Stimulated activated CD8-positive, alpha-beta memory T cell treated with anti-CD3 and anti-CD28 coated beads, Interleukin-7, amount 100 ng/mL, for 1 hour (primary cell): ENCODE measurements at places on chromosomes 3 and 15.

GRCh38 chr3:19506171-19506570, 357.9 kb downstream of the KCNH8 start:
- no peak for DNase-seq

DNA sequence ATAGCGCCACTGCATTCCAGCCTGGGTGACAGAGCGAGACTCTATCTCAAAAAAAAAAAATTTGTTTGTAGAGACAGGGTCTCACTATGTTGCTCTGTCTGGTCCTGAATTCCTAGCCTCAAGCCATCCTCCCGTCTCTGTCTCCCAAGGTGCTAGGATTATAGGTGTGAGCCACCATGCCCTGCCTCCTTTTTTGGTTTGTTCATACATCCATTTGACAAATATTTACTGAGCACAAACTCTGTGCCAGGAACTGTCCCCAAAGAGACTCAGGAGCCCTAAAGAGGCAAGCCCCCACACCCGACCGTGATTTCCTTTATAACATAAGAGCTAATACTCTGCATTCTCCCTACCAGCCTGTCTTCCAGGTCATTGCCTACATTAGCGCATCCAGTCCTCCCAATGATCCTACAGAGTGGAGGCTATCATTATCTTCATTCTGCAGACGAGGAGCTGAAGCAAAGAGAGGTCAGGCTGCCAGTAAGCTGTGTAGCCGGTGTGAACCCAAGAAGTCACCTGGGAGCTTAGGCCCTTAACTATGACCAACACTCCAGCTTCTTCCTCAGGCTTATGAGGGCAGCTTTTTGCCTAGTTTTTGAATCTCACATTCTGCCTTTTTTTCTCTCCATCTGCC, 6.3 kb upstream of the PXK start:
- DNase-seq: no peak

DNA sequence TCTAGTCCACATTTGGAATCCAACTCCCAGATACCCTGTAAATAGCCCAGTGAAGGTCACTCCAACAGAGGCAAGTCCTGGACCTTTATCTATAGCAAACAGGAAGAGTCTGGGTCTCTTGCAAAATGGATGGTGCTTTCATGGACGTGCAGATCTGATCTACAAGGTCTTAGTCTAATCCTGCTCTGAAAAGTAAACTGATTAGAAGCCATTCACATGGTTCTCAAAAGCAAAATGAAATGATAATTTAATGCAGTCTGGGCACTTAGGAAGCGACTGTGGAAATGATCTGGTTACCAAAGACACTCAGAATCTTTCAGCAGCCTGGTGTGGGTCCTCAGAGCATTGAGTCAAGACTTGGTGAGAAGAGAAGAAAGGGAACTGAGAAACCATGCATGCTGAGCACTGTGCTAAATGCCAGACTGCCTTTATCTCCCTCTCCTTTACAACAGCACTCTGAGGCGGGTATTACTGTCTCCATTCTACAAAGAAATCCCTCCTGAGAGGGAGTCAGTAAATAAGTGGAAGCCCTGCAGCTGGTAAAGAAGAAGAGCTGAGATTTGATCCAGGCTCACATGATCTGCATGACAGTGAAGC, 29.0 kb downstream of the AQP9 start:
- no peak for DNase-seq

DNA sequence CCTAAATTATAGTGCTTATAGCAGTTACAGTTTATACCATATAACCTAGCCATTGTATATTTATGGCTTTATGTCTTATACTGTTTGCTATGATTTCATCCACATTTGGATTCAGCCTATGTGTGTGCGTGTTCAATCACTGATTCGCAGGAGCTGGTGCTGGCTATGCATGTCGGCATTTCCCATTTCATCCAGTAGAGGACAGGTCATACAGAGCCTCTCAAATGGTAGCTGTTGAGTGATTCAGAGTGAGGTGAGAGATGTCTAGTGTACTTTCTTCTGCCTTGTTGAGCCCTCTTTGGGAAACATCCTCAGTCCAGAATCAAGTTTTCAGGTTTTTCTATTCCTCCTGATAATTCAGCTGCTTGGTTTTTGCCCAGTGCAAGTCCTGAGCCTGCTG, 76.1 kb downstream of the FRMD4B start:
- DNase-seq: no peak

DNA sequence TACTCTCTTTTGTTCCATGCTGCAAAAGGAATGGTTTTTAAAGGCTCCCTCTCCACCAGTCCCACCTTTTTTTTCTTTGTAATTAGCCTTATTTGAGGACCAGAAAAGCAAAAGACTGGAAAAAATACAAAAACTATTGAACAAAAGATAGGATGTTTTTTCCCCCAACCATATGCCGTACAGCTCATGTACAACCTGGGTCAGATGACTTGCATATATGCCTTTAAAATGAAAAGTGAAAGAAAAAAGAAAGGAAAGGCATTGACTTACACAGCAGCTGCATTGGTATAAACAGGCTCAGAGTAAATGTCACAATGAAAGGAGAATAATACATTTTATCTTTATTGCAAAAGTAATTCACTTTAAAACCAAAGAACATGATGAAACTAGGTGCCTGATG, 69.5 kb upstream of the CMC1 start:
- no peak for DNase-seq

DNA sequence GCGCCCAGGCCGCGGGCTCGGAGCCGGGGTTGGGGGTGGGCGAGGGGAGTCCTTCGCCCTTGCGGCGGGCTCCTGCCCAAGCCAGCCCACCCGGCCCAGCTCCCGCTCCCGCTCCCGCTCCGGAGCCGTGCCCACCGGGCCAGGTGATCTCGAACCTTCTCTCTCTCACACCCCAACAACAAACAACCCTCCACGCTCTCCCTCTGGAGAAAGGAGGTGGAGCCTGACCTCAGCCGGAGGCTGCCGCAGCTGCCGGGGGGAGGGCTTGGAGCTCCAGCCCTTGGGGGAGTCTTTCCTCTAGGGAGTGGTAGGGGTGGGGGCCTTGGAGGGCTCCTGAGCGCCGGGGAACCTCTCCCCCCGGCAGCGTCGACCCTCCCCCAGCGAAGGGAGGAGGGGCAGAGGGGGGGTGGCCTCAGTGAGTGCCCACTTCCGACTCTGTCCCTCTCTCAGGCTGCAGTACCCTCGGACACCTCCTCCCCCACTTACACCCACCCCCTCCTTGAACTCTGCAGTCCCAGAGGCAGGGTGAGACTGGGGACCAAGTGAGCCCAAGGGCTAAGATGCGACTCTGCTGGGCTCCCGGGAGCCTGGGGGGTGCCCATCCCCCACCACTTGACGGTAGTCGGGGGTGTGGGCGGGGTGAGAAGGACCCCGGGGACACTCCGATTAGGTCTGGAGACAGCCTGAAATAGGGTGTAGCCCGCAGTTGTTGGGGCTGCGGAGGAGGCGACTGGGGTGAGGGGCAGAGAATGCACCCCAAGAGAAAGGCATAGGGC, 4.4 kb upstream of the BAHD1 start:
- DNase-seq: no peak

- no peak for DNase-seq
Measured at GRCh38 chr3:105322570-105323273, 44.0 kb upstream of the ALCAM start.

GRCh38 chr3:25902586-25902985, 112.7 kb downstream of the OXSM start:
- DNase-seq: no peak

DNA sequence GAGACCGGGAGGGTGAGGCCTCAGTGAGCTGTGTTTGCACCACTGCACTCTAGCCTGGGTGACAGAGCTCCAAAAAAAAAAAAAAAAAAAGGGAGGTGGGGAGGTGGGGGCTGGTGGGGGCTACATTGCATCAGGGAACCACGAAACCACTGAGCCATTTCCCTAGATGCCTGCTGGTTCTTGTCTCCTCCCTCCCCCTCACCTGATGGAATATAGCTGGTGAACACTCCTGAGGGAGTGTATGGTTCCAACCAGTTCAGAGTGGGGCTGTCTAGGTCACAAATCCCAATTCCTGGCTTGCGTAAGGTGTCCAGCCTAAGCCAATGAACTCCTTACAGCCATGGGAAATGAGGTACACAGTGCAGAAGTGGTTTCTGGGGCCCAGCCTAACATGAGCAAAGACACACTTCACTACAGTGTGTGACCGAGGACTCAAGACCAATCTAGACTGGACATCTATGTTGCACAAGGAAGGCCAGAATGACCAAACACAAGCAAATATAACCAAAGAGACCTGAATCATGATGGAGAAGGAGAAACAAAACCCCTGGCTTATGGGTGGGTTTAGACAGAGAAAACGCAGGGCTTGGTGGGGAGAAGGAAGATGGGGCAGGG, 39.1 kb upstream of the OSBPL11 start:
- no peak for DNase-seq

- DNase-seq: no peak
Measured at GRCh38 chr15:70802629-70803028, 39.3 kb upstream of the UACA start.

GRCh38 chr3:169771497-169772304, 1.5 kb upstream of the MYNN start:
- no peak for DNase-seq

- no peak for DNase-seq
Measured at GRCh38 chr3:116226266-116226665, 219.0 kb downstream of the LSAMP start.

DNA sequence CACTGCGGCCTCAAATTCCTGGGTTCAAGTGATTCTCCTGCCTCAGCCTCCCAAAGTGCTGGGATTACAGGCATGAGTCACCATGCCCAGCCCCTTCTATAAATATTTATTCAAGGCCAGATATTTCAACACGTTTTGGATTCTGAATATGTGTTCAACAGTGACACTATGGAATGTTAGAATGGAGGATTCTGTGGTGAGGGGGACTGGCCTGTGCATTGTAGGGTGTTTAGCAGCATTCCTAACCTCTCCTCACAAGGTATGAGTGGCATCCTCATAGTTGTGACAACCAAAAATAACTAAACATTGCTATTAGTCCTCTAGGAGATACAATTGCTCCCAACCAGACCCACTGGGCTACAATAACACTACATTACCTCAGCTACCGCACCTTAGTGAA, 104.0 kb upstream of the ATP10A start:
- no peak for DNase-seq

- no peak for DNase-seq
Measured at GRCh38 chr3:158925021-158925420, 123.2 kb downstream of the MFSD1 start.

GRCh38 chr15:60208709-60209108, 189.1 kb downstream of the ANXA2 start:
- no peak for DNase-seq

- DNase-seq: no peak
Measured at GRCh38 chr15:39125226-39125625, 455.7 kb upstream of the THBS1 start.

- no peak for DNase-seq
Measured at GRCh38 chr3:187665010-187665409, 5.2 kb downstream of the SST start.

DNA sequence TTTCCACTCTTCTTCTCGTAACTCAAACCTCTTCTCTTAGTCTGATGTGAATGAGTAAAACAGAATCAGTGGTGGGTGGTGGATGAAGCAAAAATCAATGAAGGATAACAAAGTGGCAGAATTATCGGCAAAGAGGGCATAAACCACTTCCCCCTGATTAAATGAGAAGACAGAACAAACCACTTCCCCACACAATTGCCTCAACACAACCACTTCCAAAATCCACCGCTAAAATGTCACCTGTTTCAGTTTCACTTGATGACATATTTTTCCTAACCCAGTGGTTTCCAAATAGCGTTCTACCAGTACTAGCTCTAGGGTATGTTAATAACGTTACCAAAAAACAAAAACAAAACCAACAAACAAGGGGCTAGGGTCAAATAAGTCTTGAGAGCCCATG, 478.7 kb upstream of the WNT5A start:
- DNase-seq: no peak

GRCh38 chr3:125129512-125129997, 73.8 kb upstream of the HEG1 start:
- no peak for DNase-seq

GRCh38 chr15:33654860-33655259, 313.4 kb upstream of the CHRM5 start:
- DNase-seq: no peak

GRCh38 chr15:42832576-42832975, 88.0 kb downstream of the TTBK2 start:
- DNase-seq: no peak

- no peak for DNase-seq
Measured at GRCh38 chr3:69370156-69370883, 15.6 kb downstream of the FRMD4B start.

DNA sequence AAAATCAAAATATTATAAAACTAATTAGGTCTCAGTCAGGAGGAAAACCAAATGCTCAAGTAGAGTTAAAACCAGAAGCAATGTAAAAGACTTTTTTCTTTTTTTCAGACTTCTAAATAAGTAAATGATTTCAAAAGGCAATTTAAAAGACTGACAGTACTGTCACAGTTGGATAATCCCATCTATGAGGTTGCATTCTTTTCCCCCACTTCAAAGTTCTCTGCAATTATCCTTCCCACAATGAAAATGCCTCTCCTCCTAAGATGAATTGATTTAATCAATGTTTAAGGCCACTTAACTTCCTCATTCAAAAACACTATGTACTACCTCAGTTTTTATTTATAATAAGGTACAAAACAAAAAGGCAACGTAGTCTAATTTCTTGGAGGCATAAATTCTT, 8.1 kb downstream of the MRPL3 start:
- DNase-seq: no peak

- DNase-seq: no peak
Measured at GRCh38 chr3:183924956-183925355, 40.3 kb upstream of the PARL start.
